ENCODE measurements at places on chromosomes 4 and X.

DNA sequence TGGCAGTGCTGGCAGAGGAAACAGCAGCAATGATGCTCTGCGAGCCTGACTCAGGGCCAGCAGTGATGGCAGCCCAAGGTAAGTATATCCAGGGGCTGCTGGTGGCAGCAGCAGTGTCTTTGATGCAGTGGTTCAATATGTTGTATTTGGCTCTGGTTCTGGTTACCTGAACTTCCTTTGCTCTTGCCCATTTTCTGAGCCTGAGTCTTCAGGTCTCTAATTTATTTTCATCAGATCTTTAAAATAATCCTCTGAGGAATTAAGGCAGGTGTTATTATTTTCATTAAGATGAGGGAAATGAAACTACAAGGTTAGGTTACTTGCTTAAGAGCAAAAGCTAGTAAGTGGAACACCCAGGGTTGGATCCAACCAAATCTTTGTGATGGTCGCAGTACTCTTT is 102.8 kb upstream of the BMP2K start:
- DNase-seq = no peak

- no peak for DNase-seq
These were observed 224.6 kb downstream of the FBXO8 start for GRCh38 chr4:174058846-174059245.

- DNase-seq = no peak
These were observed 184.2 kb downstream of the DHRSX start for GRCh38 chrX:2316534-2316933.

- no peak for DNase-seq
These were observed 1.3 kb upstream of the ZNF141 start for GRCh38 chr4:336099-336892.

GRCh38 chrX:53354669-53355068 is 67.8 kb downstream of the SMC1A start:
- DNase-seq = no peak

- DNase-seq = no peak
These were observed 90.6 kb upstream of the MAB21L2 start for GRCh38 chr4:150491132-150492049.

GRCh38 chrX:103879339-103879738 is 47.3 kb upstream of the RAB9B start:
- DNase-seq = no peak

GRCh38 chrX:152656890-152657289 is 19.2 kb downstream of the GABRQ start:
- DNase-seq = no peak

DNA sequence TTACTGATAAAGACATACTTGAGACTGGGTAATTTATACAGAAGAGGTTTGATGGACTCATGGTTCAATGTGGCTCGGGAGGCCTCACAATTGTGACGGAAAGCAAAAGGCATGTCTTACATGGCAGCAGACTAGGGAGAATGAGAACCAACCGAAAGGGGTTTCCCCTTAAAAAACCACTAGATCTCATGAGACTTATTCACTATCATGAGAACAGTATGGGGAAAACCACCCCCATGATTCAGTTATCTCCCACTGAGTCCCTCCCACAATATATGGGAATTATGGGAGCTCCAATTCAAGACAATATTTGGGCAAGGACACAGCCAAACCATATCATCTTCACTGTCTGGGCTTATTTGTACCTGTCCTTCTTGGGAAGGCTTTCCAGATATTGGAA is 22.8 kb upstream of the MUC7 start:
- no peak for DNase-seq

DNA sequence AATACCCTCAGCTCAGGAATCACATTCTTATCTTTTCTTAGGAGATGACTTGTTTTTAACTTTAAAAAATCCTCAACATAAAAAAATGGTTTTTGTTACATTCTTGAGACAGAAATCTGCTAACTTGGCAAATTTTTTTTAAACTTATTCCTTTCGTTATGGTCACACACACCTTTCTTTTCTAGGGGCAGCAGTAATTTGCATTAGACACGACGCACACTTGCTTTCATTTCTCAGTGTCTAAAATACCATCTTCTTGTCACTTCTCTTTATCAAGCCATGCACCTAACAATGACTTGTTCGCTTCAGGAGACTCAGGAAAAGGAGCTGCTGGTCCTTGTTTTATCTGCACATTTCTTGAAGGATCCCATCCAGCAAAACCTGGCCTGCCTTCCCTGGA is 112.6 kb upstream of the TBL1X start:
- no peak for DNase-seq

DNA sequence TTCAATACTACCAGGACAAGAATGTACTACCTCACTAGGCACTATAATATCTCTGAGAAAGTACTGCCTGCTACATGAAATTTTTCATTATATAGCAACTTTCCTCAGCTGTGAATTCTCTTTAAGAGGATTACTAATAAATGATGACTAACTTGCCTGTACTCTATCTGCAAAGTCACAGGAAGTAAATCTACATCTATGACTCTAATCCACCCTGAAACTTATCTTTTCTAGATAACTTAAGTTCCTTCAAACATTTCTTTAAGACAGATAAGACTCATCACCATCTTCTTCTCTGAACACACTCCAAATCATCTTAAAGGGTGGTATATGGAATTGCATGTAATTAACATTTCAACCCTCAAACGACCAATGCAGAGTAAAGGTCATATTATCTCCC is 28.8 kb downstream of the RPS6KA3 start:
- DNase-seq = no peak

GRCh38 chr4:57114973-57115372 is 4.8 kb upstream of the IGFBP7 start:
- DNase-seq = no peak

- no peak for DNase-seq
These were observed 195.5 kb downstream of the ZNF330 start for GRCh38 chr4:141416219-141416618.

- no peak for DNase-seq
These were observed 33.4 kb upstream of the SPON2 start for GRCh38 chr4:1205586-1206298.

DNA sequence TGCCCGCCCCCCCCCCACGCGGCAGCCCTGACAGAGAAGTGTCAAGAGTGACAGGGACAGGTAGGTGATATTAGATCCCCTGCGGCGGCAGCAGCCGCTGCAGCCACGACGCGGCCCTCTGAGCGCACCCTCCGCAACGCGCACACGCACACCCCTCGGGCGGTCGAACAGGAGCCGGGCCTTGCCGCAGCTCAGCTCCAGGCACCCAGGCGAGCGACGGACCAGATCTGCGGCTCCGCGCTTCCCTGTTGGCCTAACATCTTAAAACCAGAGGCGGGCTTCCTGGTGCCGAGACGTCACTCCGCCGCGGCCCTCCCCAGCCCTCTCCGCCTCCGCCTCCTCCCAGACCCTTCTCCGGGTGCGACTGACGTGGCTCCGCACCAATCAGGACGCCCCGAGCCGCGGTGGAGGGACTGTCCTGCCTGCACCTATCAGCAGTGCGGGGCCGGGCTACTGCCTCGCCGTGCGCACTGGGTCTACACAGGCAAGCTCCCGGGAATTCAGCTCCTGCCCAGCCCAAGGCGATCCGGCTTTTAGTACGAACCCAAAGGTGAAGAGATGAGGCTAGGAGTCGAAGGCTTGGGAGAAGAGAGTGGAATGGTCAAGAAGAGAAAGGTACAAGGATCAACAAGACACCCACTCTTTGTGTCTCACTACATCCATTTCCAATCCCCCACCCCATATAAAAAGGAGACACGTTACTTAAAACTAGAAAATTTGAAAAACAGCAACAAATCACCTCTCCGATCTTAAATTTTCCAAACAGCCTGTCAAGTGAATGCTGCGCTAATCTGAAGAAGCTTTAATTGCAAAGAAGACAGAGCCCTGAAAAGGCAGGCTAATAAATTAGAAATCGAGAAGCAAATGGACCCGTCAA is at the start of gene PITX2:
TSS of gene PITX2 (minus strand) at position 237 of the 877 bp plus-strand sequence. CDS start 617 bp downstream, outside the sequence.
- DNase-seq = no peak

- no peak for DNase-seq
These were observed 1061.9 kb downstream of the ARAP2 start for GRCh38 chr4:35182451-35182850.

GRCh38 chrX:38154818-38155217 is 65.9 kb downstream of the SRPX start:
- DNase-seq = no peak

- DNase-seq = no peak
These were observed 7.6 kb upstream of the OPHN1 start for GRCh38 chrX:68440940-68441339.

GRCh38 chr4:94934864-94935263 is 177.1 kb downstream of the BMPR1B start:
- no peak for DNase-seq

DNA sequence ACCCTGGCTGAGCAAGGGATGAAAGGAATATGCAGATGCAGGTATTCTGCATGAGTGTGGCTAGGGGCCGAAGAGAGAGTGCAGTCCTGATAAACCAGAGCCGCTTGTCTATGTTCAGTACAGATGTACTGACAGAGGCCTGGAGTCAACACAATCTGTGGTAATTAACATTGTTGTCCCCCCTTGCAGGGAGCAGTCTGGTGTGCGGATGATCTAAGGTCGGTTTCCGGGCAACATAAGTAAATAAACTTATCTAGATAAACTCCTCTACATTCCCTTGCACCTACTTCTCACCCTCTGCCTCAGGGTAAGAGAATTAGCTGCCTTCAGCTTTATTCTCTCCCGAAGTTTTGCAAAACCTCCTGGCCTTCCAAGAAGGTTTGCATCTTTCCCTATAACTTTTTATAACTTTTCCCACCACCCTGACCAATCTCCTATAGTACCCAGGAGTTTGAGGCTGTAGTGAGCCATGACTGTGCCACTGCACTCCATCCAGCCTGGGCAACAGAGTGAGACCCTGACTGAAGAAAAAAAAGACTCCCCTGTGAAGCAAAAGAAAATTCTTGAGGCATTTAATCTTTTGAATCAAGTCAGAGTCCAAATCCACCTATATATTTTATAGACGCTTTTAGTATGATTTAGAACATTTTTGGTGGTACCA is 26.6 kb downstream of the SNX25 start:
- no peak for DNase-seq

- no peak for DNase-seq
These were observed 29.6 kb upstream of the MND1 start for GRCh38 chr4:153314915-153315314.

DNA sequence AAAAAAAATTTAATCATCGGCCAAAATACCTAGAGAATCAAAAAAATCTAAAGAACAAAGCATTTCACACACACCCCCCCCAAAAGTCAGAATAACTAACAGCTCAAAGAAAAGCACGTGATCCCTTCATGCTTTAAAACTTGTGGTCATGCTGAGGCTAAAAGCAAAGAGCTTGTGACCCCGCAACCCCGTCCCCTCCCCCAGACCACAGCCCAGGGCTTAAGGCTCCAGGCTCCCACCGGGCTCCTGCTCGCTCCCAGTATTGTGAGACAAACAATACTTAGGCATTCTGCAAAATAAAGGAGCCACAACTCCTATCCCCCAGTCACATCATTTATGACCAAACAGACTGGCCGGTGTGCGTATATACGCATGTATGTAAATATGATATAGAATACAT is 62.1 kb upstream of the CCDC160 start:
- no peak for DNase-seq

GRCh38 chrX:79096145-79096556 is 48.3 kb upstream of the GPR174 start:
- no peak for DNase-seq

GRCh38 chrX:30309139-30309571 is at the start of gene NR0B1:
Gene NR0B1, minus strand, starts transcription at chrX:30309390. Its CDS starts 27 bp downstream, at chrX:30309363.
- no peak for DNase-seq

All from C1 segment of cervical spinal cord (tissue), 14 donors.